Activated CD4-positive, alpha-beta T cell treated with anti-CD3 and anti-CD28 coated beads for 4 hours (primary cell): ENCODE measurements at places on chromosomes 12 and 14.

DNA sequence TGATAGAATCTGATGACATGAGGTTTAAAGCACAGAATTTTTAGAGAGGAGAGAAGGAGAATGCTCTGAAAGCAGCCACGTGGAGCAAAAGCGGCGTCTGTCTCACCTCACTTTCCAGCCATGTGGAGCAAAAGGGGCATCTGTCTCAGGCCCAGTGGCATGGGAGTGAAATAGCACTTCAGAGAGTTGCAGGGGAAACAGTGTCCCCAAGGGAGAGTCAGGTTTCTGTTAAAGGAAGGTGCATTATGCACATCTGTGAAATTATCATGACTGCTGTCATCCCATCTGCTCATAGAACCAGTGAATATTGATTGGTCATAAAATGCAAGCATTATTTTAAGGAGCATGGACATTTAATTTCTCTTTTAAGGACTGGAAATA is 124.0 kb downstream of the BICD1 start:
- no peak for DNase-seq

GRCh38 chr14:30991408-30991807 is 34.0 kb upstream of the AP4S1 start:
- DNase-seq: no peak

- no peak for DNase-seq
These were observed 89.0 kb downstream of the AKAP6 start for GRCh38 chr14:32417956-32418552.

DNA sequence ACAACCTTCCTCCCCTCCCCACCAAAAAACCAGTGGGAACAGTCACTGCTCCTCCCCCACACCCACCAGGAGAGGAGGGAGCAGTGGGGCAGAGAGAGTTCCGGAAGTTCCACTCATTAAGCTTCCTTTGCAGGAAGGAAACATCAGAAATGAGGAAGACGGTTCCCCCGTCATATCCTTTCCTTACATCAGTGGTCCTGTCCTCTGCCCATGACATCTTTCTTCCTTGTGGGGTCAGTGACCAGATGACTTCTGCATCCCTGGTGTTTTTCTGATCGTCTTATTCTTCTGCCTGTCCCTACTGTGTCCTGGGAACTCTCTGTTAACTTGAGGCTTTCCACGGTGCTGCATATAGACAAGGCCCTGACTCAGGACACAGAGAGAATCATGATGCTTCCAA is 40.8 kb upstream of the SPTLC2 start:
- no peak for DNase-seq

DNA sequence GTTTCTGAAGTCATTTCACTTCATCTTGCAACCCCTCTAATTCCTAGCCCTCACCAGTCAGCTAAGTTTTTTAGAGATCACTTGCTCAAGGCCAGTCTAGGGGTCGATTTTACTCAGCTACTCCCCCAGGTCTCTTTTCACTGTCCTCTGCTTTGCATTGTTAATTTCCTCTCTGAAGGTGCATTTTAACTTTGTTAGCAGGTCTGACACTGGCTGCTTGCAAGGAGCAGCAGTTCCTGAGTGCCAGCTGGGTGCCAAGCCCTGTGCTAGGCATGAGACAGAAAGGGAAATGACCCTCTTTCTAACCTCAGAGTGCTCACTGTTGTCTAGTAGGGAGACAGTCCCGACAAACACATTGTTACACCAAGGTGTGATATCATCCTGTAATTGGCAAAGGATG is 17.8 kb upstream of the DACT1 start:
- DNase-seq: no peak

DNA sequence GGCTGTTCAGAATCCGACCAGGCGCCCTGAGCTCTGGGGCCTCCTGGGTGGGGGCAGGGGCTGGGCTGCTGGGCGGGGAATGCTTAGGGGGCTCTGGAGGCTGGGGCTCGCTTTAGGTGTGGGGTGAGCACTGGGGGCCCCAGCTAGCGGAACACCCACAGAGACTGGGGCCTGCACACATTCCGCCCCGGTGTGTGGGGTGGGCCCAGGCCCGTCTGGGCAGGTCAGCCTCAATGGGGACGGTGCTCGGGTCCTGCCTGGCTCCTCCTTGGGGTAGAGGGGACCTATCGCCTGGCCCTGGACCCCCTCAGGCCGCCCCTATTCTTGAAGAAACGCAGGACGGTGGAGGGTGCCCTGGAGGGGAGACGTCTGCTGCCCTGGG is 364.8 kb downstream of the TMEM121 start:
- DNase-seq: no peak

DNA sequence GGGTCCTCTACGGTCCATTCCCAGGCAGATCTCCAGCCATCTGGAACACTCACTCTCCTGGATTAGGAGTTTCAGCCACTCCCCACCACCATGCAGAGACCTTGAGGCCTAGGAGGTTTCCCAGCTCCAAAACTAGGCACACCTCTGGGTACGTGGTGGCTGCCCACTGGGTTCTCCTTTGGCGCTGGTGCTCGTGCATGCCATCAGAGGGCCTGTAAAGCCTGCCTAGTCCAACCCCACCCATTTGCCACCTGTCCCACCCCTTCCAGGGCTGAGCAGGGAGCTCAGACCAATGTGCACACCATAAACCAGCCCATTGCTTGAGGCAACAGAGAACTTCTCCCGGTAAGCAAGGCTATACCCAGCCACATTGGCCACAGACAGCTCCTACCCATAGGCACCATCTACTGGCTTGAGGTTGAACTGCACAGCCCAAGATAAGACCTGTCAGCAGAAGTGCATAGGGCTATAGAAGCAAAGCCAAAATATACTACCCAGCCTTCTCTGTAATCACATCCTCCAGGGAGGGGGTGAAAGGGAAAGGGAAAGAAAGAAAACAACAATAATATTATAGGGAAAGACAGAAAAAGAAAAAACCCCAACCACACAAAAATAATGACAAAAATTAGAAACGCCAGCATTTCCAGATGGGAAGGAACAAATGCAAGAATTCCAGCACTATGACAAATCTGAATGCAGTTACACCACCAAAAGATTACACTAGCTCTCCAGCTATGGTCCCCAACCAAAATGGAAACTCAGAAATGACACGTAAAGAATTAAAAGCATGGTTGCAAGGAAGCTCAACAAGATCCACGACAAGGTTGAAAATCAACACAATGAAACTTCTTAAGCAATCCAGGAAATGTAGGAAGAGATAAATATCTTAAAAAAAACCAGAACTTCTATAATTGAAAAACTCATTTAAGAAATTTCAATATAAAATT is 111.9 kb upstream of the CCDC175 start:
- no peak for DNase-seq

DNA sequence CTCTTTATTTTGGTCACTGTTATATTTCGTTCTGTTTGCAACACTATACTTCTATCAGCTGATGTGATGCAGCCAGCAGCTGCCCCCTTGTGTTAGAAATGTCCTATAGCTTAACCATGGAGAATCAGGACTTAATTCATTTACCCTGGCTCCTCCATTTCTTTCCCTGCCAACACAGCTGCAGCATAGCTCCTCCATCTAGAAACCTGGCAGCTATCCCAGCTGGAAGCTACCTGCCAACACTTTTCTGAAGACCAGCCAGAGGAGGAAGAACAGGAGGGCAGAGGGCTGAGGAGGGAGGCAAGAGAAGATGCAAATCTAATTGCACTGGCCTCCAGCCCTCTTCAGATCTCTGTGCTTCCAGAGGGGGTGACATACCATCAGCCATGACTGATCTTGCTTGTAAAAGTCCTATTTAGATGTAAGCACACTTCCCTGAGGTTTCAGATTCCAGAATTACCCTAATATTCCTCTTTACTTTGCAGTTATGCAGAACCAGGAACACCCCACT is 156.8 kb upstream of the TMEM260 start:
- no peak for DNase-seq

DNA sequence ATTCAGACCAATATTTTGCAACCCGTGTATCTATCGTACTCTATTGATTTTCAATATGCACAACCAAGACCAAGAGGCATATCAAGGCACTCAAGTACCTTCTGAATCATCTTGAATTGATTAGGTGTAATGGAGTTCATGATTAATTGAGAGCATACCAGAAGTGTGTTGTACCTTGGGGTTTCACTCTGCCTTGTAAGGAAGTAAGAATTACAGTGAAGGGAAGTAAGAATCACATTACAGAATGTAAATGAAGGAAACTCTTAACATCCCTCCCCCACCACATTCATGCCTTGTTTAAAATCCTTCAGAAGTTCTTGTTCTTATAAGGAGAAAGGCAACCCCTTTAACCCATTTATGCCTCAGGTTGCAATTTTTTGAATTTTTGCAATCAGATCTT is 5.4 kb upstream of the MGAT4C start:
- no peak for DNase-seq

DNA sequence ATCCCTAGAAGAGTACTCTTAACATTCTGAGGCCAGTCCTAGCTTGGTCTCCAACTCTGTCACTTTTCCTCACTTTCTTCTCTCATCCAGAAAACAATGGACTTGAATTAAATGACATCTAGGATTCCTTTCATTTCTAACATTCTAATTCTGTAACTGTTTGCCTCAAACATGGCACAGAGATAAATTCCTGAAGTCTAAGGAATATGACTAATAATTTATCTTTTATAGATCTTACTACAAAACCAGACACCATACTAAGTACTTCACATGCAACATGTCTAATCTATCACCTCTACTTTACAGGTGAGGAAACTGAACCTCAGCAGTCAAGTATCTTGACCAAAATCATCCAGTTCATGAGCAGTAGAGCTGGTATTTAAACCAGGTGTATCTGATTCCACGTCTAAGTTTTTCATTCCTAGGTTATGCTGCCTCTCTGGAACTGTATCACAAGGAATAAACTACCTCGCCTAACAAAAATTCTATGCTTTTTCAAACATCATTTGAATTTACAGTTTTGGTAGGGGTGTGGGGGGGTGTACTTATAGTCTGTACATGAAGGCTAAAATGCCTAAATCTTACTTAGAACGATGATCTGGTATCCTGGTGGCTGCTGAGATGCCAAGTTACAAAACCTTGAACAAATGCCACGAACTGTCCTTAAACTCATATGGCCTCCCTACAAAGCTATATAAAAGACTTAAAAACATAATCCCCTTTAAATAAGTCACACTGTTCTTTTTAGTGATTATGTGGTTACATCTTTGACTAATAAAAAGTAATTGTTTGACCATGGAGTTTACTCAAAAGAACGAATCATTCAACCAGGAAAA is 41.6 kb downstream of the ATXN2 start:
- no peak for DNase-seq

- DNase-seq: no peak
These were observed 43.5 kb downstream of the MNAT1 start for GRCh38 chr14:60777856-60778578.

DNA sequence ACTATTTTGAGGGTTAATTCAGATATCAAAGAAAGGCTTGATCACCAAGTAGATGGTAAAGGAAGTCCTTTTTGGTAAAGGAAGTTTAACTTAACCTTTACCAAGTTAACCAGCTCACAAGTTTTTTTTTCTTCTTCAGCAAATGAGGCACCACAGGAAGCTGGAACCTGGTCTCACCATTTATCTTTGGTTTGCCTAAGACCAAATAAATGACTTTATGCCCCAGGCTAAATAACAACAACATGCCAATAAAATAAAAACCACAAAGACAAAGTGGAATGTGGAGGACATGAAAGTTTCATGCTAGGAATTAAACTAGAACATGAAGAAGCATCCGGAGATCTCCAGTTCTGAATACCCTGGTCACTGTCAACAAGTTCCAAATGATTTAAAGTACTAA is 116.8 kb upstream of the PRICKLE1 start:
- DNase-seq: no peak

DNA sequence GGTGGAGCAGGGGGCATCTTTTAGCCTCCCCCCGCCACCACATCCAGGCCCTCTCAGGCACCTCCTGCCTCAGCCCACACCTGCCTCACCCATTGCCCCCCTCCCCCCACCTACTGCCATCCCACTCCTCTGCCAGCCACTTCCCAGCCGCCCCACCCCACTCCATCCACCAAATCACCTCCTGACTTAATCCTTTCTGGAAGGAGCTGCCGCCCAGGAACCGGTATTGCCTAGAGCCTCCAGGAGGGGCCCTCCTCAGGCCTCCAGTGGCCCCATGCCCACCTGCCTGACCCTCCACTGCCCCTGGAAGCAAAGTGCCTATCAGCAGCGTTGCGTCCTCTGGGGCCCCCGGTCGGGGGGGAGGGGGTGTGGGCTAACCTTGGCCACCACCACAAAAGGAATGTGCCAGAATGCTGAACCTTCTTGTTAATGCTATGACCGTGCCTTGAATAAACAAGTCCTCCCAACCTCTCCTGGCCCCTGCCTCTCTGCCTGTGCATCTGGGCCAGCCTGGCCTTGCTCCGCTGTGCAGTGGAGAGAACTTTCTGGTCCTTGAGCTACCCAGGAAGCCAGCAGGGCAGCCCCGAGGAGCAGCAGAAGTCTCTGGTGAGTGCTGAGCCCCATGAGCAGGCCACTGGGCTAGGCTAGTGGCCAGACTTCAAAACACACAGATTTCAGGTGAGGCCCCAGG is 11.8 kb downstream of the NGB start:
- no peak for DNase-seq

GRCh38 chr14:93987815-93988476 is 9.2 kb upstream of the CCDC197 start:
- DNase-seq: no peak

- no peak for DNase-seq
These were observed 92.3 kb upstream of the EVL start for GRCh38 chr14:99972748-99973466.

DNA sequence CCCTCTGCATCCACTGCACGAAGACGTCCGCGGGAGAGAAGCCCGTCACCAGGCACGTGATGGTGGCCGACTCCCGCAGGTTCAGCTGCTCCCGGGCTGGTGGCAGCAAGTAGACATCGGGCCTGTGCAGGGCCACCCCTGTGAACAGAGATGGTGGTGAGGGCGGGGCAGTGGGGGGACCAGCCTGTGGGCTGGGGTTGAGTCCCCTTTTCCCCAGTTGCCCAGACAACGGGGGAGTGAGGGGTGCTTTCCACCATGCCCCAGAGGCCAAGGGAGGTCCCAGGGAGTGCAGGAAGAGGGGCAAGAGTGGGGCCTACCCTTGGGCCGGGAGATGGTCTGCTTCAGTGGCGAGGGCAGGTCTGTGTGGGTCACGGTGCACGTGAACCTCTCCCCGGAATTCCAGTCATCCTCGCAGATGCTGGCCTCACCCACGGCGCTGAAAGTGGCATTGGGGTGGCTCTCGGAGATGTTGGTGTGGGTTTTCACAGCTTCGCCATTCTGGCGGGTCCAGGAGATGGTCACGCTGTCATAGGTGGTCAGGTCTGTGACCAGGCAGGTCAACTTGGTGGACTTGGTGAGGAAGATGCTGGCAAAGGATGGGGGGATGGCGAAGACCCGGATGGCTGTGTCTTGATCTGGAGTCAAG is 328.3 kb downstream of the TMEM121 start:
- DNase-seq: no peak

DNA sequence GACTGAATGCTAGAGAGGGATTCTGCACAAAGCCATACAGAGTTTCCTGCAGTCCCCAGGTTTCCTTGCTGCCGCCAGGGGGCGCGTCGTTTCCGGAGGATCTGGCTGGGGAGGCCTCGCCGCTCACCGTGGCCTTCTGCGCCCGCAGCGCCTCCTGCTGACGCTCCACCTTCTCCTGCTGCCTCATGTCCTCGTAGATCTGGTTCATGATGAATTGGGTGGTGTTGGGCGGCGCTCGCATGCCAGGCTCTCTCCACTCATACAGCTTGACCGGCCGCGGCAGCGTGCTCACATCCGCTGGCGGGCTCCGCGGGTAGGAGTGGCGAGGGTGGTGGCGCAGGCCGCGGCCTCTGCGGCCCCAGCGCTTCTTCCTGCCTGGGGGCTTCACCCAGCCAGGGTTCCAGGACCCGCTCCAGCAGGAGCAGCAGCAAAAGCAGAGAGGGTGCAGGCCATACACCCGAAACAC is 987 bp downstream of the CCER1 start:
- no peak for DNase-seq
